NCI-H748 treated with DMSO at 0.1 percent for 48 hours (cell line): ENCODE measurements at places on chromosomes 7 and 10.

GRCh38 chr7:28411876-28412662 is at the start of gene CREB5:
Gene CREB5, plus strand, starts transcription at chr7:28412518. Its CDS starts 397 bp downstream, at chr7:28412915.
- peak; percentile 36 for DNase-seq

- DNase-seq, result no peak
Observed at GRCh38 chr10:37289833-37290464, 164.6 kb downstream of the ANKRD30A start.

- DNase-seq, result no peak
Observed at GRCh38 chr7:127918130-127918529, 113.1 kb downstream of the LRRC4 start.

DNA sequence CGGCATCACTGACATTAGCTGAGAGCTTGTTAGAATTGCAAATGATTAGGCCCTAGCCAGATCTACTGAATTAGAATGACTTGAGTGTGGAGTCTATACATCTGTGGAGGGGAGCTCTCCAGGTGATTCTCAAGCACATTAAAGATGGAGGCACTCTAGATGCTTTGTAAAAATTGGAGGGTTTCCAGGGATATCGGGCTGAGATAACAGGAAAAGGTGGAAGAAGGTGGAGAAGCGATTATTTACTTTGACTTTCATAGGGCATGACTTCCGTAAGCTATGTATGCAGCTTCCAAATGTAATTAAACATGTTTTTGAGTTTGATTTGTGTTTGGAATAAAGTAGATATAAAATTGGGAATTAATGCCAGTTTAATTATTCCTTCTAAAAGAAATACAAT is 235.0 kb upstream of the PTN start:
- DNase-seq, result no peak

DNA sequence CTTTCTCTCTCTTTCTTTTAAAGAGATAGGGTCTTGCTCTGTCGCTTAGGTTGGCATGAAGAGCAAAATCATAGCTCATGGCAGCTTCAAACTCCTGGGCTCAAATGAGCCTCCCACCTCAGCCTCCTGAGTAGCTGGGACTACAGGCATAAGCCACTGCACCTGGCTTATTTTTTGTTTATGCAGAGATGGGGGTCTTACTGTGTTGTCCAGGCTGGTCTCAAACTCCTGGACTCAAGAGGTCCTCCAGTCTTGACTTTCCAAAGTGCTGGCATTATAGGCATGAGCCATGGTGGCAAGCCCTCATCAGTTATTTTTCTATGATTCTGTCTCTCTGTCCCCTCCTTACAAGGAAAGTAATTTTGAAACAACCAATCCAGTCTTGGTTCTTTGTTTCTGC is 1.1 kb upstream of the BAG3 start:
- DNase-seq, result no peak

- DNase-seq, result no peak
Observed at GRCh38 chr10:67853512-67853911, 15.5 kb upstream of the DNAJC12 start.

GRCh38 chr7:128146052-128146451 is 95.0 kb upstream of the LEP start:
- no peak for DNase-seq

- DNase-seq, result no peak
Observed at GRCh38 chr10:48744587-48744986, 59.9 kb downstream of the WDFY4 start.

DNA sequence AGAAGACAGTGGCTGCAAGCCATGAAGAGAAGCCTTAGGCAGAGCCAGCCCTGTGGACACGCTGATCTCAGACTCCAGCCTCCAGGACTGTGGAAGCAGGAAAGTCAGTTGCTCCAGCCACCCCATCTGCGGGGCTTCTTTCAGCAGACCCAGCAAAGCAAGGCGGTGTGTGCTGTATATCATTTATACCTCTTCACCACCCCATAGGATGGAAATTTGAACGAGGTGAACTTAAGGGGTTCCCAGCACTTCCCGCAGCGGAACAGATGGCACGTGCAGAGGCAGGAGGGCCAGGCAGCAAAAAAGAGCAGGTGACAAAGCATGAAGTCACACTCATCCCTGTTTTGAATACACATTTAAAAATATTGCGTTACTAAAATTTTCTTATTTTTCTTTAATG is 159.4 kb downstream of the ADARB2 start:
- DNase-seq, result no peak

DNA sequence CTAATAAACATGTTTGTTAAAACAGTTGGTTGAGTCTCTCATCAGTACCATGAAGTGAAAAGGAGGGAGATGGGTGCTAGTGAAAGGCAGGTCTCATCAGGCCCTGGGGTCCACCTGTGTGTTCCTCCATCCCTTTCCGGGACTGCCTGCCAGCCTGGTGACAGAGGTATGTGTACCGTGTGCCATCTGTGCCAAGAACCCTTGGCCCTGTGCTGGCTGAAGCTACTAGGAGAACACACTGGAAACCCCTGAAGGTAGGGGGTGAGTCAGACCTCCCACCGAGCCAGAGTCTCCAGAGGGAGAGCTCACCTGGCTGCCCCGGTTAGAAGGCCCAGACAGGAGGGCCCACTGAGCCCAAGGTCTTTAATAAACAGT is 2.3 kb downstream of the DDIT4 start:
- no peak for DNase-seq

- no peak for DNase-seq
Observed at GRCh38 chr7:114720725-114721124, 201.2 kb upstream of the MDFIC start.
